Stimulated activated CD8-positive, alpha-beta memory T cell treated with anti-CD3 and anti-CD28 coated beads, Interleukin-4, amount 100 ng/mL, for 24 hours (primary cell): ENCODE measurements at places on chromosomes 2 and 18.

DNA sequence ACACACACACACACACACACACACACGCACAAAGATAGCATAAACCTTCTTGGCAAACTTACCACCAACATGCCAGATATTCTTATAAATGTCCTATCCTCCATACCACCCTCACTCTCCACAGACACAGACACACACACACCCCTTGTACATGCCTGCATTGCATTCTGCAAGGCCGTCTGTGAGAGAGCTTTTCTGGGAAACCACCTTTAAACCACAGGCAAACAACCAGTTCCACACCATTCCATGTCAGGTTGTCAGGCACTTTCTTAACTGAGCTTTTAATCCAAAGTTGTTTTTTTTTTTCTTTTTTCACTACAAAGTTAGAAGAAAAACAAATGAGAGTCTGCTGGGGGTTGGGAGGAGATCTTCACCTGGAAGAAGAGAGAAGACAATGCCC, 221.1 kb downstream of the C1D start:
- no peak for DNase-seq

- DNase-seq = no peak
Measured at GRCh38 chr2:137493261-137493660, 471.0 kb upstream of the HNMT start.

DNA sequence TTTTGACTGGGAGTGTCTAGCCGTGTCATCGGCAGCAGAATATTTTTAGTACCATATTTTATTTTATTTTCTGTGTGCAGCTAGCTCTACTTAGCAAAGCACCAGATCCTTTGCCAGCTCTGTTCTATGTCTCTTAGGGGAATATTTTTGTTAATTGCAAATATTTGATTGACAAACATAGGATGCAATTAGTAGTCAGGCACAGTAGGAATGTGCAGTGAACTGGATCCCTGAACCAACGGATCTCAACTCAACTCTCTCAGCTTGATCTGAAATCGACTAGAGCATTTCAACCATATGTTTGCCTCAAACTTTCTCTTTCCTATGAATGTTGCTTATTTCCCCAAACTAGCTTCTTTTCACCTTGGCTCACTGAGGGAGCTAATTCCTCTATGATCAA, 998.0 kb upstream of the FANCL start:
- no peak for DNase-seq

GRCh38 chr18:63757541-63757940, 17.7 kb upstream of the SERPINB7 start:
- no peak for DNase-seq

DNA sequence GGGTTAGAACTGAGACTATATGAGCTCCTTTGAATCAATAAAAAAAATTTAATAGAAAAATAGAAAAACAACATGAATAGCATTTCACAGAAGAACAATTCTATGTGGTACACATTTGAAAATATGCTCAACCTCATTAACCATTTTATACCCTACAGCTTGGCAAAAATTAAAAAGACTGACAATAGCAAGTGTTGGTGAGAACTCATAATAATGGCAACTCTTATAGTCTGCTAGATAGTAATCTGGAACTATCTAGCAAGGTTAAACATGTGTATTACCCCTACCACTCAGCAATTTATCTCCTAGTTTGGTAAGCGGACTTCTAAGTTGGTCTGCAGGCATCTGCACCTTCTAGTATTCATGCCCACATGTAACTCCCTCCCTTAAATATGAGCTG, 67.8 kb downstream of the CYBRD1 start:
- no peak for DNase-seq

DNA sequence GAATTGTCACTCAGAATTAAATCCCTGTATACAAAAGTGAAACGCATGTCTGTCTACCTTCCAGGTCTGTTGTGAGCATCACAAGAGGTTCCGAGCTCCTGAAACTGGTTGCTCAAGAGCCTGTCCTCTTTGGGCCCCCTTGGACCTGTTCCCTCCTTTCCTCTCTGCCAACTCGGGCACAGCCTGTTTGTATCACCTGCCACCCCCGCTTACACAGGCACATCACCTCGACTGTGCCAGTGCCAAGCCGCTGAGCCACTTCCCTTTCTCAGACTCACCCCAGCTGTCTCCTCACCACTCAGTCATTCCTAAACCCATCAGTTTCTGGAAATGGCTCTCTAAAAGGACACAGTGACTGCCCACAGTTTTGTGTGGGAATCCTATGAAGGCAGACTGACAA, 3.1 kb downstream of the EFR3B start:
- no peak for DNase-seq

DNA sequence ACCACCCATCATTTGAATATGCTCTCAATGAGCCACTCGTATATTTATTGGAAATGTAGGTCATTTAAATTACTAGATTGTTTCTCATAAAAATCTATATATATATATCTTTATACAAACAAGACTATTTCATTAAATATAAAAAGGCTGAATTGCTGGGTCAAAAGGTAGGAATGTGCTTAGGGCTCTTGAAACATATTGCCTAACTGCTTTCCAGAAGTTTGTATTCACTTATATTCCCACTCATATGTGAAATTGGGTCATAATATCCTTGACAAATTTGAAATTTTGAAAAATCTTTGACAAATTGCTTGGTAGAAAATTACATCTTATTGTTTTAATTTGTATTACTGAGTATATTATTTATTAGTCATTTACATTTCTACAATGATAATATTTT, 999.8 kb upstream of the CDH2 start:
- no peak for DNase-seq

GRCh38 chr2:54468673-54469072, 12.5 kb downstream of the SPTBN1 start:
- DNase-seq = no peak

DNA sequence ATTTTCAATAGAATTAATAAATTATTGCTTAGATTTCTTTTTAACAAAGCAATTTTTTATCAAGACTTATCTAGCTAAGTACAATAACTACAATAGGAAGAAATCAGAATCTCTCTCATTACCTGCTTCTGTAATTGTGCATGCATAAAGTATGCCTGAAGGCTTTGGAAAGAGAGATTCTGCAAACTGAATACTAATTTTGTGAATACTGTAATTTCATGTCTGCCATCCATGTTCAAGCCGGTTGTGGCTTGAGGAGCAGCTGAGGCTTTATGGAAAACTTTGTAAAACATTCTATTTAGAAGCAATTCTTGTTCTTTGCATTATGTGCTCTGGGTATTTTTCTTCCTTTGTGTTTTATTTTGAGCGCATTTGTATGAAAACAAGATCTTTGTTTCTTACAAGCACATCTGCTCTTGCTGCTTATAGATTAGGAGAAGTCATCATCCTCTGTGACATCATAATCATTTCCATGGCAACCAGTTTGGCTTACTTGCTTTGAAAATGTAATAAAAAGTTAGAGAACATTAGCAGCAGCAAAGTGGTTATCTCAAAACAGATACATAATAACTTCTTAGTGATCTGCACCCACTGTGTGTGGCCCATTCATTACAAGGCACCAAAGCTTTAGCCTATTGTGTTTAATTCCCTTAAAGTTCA, 16.0 kb upstream of the IKZF2 start:
- no peak for DNase-seq

DNA sequence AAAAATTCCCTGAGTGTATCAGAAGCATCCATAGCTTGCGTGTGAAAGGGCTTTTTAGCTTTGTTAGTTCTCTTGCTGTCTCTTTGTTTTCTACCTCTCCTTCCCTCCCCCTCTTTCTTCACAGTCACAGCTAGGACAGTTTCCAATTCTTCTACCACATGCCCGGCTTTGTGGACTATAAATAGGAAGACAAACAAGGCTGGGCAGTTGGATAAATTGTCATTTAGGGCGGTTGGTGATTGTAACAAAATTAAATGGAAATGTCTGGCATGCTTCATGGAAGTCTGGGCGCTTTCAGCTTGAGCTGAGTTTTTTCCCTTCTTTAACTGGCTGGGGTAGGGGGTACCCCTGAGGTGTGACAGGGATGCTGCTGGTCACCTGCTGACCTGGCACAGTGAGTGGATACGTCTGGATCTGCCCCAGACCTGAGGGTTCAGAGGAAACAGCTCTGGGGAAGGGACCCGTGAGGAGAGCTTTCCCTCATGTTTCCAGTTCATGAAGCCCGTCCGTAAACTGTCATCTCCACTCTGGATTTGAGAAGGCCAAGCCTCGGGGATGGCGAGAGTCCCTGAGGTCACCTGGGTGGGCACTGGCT, 29.0 kb upstream of the GIGYF2 start:
- DNase-seq = no peak

DNA sequence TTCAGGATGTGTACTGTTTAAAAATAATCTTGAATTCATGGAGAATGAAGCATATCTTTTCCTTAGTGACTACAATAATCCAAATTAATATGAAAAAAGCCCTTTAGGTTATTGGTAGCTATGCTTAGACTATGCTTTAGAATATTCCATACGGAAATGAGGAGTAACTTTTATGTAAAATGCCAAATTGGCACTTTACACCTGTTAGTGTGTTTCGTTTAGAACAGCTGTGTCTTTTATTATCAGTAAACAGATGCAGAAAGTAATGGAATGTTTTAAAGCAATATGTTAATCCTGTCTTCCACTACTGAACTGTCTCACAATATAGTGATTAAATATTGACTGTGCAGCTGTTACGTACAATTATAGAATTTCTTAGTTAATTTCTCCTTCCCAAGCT, 129.6 kb downstream of the PMS1 start:
- no peak for DNase-seq

- DNase-seq = no peak
Measured at GRCh38 chr2:99139003-99139402, 2.5 kb upstream of the C2orf15 start.

DNA sequence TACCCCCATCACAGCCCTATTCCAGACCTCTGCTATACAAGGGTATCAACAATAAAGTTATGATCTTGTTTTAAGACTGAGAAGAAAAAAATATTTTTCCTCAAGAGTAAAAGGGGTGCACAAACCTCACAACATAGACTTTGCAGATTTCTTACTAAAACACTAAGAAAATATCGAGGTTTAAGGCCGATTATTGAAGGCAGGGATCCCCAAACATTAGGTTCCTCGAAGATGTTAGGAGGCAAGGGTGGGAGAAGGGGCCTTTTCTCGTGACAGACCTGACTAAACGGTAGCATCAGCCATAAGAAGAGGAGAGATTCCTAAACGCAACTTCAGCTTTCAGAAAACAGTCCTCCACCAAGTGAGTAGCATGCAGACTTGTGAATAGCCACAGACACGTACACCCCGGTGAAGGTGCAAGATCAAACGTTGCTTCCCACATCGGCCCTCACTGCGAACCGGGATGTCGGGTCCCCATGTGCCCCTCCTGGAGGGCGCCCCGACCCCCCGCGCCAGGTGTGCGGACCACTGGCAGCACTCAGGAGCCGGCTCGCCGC, 678 bp downstream of the PIAS2 start:
- DNase-seq = no peak

DNA sequence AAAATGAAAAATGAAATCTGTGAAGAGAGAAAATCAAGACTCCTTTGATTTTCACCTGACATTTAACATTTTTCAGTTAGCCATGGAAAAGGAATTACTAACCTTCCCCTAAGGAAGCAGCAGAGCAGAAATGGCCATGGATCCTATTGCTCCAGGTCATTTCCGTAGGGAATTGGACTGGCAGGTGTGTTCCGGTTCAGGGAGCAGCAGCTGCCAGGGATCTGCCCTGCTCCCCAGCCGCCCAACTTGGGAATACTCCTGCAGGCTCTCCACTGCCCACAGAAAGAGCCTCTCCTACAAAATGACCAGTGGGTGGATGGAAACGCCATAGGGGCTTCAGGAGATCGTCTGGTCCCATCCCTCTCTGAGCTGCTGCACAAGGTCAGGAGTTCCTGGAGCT, 86.0 kb upstream of the MAPK4 start:
- DNase-seq = no peak

DNA sequence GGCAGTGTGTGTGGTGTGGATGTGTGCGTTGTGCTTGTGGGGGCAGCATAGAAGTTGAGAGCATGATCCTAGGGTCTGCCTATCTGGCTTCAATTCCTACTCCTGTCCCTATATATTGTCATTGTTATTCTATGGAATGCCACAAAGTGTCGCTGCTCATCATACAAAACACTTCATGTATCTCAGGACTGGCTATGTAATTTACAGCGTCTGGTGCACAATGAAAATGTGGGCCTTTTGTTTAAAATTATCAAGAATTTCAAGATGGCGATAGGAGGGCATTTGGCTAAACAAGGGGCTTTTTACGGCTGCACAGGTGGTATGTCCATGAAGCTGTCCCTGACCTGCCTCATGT, 3.4 kb downstream of the SERPINB2 start:
- DNase-seq = no peak

DNA sequence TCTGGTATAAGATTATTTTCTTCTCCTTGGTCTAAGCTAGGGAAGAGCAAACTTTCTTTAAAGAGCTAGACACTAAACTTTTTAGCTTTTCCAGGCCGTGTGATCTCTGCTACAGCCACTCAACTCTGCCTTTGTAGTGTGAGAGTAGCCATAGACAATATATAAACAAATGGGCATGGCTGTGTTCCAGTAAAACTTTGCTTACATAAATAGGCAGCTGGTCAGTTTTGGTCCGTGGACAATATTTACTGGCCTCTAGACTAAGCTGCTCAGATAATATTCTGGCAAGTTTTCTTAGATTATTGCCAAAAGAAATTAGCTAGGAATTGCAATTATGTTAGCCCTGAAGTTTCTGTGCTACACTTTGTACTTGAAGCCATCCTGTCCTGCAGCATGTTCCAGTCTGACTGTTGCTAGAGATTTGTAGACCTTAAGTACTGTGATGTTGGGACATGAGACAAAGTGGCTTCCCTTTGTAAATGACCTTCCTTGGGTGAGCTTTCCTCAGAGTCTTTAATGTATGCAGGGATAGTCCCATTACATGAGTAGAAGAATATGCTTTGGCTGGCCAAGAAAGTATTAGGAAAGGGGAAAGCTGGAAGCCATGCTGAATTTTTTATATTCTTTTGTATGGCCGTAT, 126.9 kb downstream of the SOX11 start:
- DNase-seq = no peak

DNA sequence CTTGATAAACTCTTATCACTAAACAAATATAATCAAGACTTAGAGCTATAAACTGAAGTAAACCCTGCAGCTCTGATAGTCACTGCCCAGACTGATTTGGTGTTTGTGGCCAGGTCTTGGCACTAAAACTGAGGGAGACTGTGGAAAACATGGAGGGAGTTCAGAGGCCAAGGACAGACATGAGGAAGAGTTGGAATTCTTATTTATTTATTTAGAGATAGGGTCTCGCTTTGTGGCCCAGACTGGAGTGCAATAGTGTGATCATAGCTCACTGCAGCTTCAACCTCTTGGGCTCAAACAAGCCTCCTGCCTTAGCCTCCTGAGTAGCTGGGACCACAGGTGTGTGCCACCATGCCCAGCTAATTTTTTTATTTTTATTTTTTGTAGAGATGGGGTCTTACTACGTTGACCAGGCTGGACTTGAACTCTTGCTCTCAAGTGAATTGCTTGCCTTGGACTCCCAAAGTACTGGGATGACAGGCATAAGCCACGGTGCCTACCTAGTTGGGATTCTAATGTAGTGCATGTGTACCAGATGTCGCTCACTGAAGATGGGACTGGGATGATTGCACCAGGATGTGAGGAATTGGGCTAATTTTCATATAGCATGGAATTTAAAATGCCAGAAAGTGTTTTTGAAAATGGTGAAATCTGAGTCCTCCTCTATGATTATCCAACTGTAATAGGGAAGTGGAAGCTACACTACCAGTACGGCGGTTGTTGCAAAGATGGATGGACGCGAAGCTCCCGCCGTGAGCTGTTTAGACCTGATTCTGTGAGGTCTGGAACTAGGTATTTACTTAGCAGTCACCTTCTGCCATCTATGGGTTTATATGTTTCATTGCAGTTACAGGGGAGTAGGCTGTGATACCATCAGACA, 52.7 kb upstream of the CTLA4 start:
- DNase-seq = peak; percentile 12

- DNase-seq = no peak
Measured at GRCh38 chr2:239943571-239943970, 81.6 kb downstream of the NDUFA10 start.
